ENCODE measurements at places on chromosomes 11 and 22.

DNA sequence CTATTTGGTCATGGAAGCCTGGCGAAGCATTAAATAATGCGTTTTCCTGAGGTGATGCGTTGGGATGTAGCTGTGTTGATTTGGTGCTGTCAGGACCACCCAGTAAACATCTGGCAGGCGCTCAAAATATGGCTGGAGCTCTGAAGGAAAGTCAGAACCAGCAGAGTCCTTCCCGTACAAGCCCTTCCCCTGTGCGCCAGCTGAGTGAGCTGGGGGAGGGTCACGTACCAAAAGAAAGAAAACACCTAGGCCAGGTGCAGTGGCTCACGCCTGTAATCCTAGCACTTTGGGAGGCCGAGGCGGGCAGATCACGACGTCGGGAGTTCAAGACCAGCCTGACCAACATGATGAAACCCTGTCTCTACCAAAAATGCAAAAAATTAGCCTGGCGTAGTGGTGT is 55.6 kb upstream of the CECR2 start:
- DNase-seq = no peak

GRCh38 chr11:2738551-2739431 is 39.0 kb upstream of the KCNQ1OT1 start:
- DNase-seq = no peak

DNA sequence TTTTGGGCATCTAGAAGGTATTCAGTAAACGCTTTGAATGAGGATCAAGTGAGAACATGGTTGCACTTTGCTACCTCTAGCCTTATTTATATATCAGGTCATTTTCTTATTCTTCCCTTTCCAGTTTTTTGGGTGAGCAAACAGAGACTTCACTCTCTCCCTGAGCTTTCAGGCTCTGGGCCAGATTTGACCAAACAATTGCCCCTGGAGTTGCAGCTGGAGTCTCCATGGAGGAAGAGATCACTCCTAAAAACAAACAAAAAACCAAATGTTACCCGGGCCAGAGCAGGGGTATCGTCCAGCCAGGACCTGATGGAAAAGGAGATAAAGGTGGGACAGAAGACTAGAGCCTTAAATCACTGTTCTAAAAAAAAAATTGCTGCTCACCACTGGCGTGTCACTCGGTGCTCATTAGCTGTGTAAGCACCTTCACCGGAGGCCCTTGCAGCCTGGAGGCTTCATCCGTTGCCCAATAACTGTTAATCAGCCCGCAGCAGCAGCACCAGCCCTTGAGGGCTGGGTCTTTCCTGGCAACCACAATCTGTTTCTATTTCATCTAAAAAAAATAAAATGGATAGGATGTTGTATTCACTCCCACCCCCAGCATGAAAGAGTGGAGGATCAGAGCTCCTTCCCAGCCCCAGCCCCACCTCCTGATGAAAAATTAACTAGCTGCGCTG is 125.0 kb downstream of the PKNOX2 start:
- no peak for DNase-seq

DNA sequence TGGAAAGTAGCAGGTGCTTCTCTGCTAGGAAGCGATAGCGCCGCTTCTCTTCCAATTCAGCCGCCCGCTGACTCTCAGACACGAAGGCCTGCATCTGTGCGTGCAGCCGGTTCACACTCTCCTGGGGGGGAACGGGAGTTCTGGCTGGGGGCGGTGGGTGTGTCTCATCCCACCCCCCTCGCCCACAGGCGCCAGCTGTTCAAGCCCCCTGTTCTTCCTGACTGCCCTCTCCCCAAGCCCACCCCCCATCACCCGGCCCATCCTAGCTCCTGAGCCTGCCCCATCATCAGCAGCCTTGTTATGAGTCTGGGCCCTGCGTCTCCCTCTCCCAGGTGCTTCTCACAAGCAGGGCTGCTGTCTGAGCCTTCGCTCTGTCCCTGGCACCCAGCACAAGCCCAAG is 13.1 kb upstream of the SLC16A8 start:
- DNase-seq = no peak

DNA sequence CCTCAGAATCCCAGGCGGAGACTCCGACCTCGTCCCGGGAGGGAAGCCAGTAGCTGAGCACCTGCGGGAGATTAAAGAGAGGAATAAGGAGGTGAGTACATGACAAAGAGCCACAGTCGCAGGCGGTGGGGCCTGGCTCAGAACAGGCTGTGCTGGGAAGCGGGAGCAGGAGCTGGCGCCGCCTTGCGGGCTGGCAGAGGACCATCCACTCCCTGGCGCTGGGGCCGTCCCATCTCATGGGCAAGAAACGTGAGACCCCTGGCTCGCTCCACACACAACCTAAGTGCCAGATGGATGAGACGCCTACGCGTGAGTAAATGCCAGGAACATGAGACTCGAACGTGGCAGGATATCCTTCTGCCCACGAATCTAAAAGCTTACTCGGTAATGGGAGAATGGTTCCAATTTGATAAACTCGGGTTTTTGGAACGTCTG is 6.3 kb downstream of the CEND1 start:
- peak; percentile 63 for DNase-seq

DNA sequence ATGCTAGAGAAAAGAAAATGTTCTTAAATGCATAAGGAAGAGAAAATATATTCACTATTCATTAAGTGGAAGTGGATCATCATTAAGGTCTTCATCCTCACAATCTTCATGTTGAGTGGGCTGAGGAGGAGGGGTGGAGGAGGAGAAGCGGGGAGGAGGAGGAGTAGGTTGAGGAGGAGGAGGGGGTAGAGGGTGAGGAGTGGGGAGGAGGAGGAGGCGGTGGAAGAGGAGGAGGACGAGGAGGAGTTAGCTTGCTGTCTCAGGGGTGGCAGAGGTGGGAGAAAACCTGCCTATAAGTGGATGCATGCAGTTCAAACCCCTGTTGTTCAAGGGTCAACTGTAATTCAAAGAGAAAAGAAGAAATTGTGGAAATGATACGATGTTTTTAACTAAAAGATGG is 71.6 kb downstream of the MYEOV start:
- DNase-seq = no peak

DNA sequence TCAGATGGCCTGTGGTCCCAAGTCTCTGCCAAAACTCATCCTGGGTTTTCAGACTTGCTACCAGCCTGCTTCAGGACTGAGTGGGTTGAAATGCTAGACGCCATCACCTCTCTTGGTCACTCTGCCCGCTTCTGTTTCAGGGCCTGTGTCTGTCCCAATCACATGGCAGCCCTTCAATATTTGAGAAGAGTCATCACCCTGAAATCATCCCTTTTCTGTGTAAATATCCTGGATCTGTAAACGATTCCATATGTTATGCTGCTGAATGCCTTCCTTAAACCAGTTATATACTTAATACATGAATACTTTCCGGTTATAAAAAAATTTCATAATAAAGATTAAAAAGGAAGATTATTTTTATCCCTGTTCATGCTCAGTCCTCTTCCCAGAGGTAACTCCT is 39.8 kb upstream of the TLCD5 start:
- no peak for DNase-seq

DNA sequence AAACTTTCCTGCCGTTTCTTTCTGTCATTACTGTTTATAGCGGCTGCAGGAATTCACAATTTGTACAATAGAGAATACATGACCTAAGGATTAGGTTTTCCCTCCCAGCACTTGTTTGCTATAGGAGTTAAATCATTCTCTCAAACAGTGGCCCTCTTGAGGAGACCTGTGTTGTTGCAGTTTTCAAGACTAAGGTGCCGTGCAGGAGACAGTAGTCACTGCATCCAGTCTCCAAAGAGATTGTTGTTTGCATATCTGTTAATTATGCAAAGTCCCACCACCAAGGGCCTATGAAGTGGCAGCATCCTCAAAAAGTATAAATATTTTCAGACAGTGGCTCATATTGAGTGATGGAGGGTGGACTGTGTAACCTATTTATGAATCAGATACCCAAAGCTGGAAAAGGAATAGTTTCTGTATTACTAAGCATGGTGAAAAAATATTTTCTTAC is 2.3 kb downstream of the PRSS23 start:
- DNase-seq = peak; percentile 53

DNA sequence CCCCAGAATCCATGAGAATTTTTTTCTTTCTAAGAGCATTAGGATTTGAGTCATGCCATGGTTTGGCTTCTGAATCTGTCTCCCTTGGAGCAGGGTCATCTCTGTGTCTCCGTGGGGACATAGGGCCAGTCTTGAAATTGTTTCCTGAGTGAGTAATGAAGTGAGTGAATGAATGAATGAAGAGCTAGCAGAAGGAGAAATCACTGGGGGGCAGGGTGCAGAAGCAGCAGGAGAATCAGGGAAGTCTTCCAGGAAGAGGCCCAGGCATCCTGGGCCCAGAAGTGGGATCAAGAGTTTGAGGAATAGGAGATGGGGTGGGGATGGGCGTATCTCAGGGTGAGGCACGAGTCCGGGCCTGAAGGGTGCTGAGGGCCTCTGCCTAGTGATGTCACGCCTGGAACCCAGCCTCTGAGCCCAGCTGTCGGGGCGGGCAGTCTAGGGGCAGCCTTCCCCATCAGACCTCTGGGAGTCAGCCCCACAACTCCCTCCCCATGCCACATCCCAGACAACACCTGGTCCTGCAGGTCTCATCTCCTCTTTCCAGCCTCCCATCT is 12.5 kb upstream of the MGAT3 start:
- DNase-seq = no peak

DNA sequence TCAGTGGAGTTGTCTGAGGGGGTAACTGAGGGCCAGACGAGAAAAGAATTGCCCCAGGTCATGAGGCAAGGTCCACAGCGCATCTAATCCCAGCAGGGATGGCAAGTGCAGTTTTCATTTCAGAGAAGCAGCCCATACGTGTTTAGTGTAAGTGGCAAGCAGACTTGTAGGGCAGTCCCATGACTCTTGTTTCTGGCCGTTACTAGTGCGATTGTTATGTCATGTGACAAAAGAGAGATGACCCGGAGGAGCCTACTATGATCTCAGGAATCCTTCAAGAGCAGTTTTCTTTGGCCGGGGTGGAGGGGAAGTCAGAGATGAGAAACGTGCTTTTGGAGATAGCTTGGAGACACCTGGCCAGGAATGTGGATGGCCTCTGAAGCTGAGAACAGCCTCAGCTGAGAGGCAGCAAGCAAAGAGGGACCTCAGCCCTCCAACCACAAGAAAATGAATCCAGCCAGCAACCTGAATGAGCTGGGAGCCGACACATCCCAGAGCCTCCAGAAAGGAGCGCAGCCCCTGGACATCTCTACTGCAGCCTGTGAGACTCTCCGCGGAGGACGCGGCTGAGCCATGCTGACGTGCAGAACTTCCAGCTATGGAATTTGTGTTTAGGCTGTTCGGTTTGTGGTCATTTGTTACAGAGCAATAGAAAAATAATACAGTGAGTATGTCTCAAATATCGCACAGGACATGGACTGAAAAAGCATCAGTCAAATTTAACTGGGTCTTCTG is 44.1 kb upstream of the CDON start:
- no peak for DNase-seq

DNA sequence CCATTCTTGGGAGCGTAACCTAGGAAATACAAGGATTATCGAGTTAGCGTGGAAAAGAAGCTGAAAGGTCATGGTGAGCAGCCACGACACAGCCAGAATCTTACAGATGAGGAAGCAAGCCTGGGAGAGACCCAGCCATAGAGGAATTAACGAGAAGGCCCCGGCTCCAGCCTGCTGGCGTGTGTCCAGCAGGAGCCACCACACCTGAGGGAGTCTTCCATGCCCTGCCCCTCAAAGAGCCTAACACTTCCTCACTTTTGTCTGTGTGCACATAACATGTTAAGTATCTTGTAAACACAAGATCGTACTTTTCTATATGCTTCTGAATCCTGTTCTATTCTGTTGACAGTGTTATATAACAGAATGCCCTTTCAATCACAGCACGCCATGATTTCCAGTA is 18.1 kb downstream of the CECR2 start:
- no peak for DNase-seq

- no peak for DNase-seq
These were observed 44.5 kb downstream of the ME3 start for GRCh38 chr11:86627776-86628455.

DNA sequence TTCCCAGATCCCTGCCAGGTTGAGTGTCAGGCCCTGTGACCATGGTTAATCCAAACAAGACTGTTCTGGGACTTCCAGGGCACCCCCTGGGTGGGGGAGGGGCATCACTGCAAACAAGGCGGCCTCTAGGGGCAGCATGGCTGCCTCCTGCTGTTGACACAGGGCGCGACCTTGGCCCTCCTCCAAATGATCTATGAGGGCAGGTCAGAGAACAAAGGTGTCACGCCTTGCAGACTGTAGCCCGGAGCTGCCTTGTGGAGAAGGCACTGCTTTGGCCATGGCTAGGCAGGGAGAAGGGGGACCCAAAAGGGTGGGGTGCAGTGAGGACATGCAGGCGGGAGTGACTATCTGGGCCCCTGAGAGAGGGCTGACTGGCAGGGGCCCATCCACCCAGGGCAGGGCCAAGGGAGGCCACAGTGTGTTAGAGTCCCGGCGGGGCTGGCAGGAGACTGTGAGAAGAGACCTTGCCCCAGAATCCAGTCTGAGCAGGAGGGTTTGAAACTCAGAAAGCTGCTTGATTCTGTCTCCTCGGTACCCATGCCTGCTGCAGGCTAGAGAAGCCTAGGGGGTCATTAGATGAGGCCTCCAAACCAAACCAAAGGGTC is 35.6 kb downstream of the KCNC1 start:
- peak; percentile 8 for DNase-seq

DNA sequence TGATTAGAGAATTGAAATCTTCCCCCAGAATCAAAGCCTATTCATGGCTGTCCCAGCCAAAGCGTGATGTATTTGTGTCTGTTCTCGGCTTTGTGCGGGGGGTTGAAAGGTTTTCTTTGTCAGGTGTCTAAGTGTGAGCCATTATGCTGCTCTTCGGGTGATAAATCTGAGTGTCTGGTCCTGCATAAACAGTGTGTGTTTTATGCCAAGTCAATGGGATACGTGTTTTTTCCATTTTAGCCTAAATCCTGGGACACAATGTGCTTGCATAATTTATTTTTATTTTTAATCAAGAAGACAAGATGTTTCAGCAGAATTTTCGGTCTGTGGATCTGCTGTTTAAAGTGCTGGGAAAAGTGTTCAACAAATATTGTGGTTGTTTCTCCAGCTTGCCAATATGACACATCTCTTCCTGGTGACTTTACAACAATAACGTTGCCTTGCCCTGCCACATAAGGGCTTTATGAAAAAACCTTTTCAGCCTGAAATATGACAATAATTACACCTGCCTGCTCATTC is 267.8 kb downstream of the TBC1D22A start:
- DNase-seq = no peak

GRCh38 chr11:128471138-128471661 is 116.2 kb downstream of the ETS1 start:
- no peak for DNase-seq

DNA sequence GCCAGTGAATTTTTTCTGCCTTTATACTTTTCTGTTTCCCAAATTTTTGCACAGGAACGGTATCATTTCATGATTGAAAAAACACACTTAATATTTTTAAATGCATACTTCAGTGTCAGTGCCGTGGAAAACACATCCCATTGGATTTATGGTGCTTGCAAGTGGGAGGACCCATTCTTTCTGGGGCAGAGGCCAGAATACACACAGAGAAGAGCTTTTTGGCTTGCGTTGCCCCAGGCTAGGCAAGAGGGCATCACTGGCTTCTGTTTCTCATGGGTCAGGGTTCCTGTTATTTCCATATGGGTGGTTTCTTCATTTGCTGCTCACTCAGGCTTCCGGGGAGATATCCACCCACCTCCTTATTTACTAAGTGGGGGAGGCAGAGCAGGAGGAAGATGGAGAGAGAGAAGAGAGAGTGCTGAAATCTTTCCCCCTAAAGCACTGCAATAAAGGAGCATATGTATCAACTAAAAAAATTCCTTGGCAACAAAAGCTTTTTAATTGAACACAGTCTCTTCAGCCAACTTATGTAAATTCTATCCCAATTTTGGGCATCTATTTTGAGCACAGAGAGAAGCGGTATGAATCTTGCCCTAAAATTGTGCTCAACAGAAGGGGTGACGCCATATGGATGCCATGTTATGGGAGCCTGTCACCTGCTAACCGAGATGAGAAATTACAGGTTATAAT is 66.0 kb upstream of the KIRREL3 start:
- no peak for DNase-seq

GRCh38 chr22:19062943-19063308 is 59.3 kb downstream of the DGCR2 start:
- DNase-seq = no peak
